ENCODE measurements at places on chromosomes 7 and 10.

DNA sequence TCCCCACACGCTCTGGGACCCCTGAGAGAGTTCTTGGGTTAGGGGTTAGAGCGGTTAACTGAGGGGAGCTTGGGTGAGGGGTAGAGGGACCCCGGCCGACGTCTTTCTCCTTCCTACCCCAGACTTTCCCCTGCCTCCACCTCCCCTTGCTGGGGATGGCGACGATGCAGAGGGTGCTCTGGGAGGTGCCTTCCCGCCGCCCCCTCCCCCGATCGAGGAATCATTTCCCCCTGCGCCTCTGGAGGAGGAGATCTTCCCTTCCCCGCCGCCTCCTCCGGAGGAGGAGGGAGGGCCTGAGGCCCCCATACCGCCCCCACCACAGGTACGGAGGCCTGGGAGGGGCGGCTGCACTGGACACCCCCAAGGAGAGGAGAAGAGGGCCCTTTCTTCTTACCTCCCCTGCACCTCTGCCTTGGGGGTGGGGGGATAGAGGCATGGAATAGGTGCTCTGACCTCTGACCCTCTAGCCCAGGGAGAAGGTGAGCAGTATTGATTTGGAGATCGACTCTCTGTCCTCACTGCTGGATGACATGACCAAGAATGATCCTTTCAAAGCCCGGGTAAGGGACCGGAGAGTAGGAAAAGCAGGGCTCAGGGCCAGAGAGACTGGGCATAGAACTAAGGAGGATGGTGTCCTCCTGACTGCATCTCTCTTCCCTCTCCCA lies 1.1 kb downstream of the ZYX start:
- DNase-seq: no peak

GRCh38 chr10:113518415-113518814 lies 34.4 kb upstream of the HABP2 start:
- no peak for DNase-seq

DNA sequence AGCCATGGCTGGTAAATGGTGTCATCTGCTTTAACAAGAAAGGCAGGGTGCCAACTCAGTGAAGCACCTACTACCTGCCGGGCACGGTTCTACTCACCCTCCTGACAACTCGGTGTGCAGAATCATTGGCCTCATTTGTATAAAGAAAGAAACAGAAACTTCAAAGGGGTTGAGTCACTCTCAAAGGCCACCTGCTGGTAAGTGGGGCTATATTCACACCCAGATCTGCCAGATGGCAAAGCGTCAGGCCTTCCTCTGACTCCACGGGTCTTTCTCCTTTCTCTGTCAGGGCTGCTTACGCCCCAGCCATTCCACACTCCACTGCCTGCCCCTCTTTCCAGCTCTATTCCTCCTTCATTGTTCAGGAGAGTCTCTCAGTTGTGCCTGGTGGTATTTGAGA lies 309.2 kb downstream of the GFRA1 start:
- no peak for DNase-seq

GRCh38 chr7:24740871-24741270 lies 16.4 kb downstream of the GSDME start:
- no peak for DNase-seq
